ENCODE measurements at places on chromosomes 2 and 18. TPM values are rescaled to one million over a fixed set of nuclear protein-coding genes. Genes with fewer than 3 reads are reported as not detected.

DNA sequence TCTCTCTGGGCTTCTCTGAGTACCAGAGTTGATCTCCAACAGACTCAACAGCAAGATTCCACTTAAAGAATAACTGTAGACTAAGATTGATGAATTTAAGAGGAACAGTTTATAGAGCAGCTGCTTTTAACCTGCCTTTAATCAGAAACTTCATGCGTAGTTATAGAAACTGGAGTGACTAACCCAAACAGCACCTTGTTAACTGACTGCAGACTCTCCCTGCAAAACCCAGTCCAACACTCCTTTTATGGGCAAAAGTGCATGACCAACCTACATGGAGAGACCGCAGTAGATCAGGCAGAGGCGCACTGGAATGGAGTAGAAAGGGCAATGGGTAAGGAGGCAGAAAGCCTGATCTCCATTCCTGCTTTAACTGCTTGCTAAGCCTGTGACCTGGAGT is 110.6 kb downstream of the NRP2 start:
- DNase-seq: no peak

The CHCHD5 gene
- total RNA-seq: 35.7 TPM

- DNase-seq: no peak
Observed at GRCh38 chr2:61456070-61456745, 14.7 kb downstream of the USP34 start.

- no peak for DNase-seq
Observed at GRCh38 chr2:58202404-58202803, 38.7 kb downstream of the FANCL start.

DNA sequence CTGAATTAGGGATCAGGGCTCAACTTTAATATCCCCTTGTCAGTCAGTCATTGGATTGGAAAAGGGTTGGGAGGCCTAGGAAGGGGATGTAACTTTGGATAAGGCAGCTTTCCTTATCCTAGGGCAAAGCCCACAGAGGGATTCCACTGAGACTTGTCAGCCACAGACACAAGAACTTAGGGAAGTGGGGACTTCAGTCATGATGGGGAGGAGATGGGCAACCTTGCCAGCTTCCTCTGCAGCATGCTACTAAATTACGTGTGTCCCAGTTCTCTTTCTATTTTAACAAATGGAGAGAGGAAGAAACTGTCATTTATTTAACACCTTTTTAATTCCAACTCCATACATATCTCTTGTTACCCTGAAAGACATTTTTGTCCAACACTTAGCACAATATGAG is 237.8 kb downstream of the WDR7 start:
- no peak for DNase-seq

The ATOH8 gene
- 31.8 TPM for total RNA-seq

GRCh38 chr2:200809506-200810251 is 2.0 kb upstream of the BZW1 start:
- no peak for DNase-seq

The MRPL33 gene
- total RNA-seq: 126 TPM

DNA sequence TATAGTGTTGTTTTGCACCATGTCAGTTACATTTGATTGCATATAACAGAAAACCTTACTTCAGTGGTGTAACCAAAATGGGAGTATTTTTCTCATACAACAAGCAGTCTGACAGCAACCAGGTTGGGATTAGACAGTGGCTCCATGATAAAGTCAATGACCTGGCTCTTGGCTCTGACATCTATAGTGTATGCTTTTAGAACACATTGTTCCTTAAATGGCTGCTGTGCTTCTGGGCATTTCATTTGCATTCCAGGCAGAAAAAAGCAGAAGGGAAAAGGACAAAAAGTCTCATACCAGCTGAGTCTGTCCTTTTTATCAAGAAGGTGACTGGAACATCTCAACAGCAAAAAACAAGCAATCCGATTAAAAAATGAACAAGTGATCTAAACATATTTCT is 10.2 kb downstream of the MERTK start:
- DNase-seq: no peak

DNA sequence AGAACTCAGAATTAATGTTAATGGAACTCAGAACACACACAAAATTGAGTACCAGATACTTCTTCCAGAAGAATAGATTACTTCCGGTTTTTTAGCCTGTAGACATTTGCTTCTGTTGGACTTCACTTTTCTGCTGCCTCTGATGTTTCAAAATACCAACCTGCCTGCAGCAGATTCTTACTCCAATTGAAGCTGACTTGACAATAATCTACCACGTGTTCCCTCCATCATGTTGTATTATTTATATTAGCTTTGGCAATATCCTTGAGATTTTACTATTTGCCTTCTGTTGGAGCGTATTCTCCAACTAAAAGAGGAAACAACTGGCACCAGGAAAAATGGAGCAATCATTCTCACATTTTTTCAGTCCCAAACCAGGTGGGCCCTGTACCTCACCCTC is 3.1 kb upstream of the GORASP2 start:
- DNase-seq: no peak

GRCh38 chr2:48264627-48265026 is 265.3 kb upstream of the STON1 start:
- DNase-seq: no peak

The METTL4 gene
- 9.1 TPM for total RNA-seq

The PSTPIP2 gene
- total RNA-seq: 8.2 TPM

The KLHL41 gene
- 0.18 TPM for total RNA-seq

- DNase-seq: no peak
Observed at GRCh38 chr18:74288041-74288440, 3.7 kb downstream of the CYB5A start.

- no peak for DNase-seq
Observed at GRCh38 chr2:142868229-142868762, 9.2 kb upstream of the KYNU start.

DNA sequence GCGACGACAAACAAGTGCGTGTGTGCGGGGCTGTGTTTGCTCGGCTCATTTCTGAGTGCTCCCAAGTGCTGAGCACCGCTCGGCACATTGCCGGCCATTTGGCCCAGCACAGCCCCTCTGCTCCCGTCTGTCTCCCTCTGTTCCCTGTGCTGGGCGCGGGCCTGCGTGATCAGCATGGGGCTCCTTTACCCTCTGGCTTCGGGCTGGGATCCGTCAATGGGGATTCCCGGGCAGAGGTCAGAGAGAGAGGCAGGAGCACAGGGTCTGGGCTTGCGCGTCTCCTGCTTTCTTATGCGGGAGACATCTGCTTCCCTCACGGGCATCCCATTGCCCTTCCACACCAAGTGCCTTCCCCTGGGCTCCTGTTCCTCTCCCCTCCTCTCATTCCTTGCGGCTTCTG is 234.0 kb downstream of the ACKR3 start:
- DNase-seq: no peak

Measured in HFFc6 (cell line).